ENCODE measurements at places on chromosomes 2 and 18. TPM values are rescaled to one million over a fixed set of nuclear protein-coding genes. Genes with fewer than 3 reads are reported as not detected.

KCNF1 gene
- total RNA-seq: 20.0 TPM

CHRND gene
- total RNA-seq: not detected

ZNF24 gene
- total RNA-seq: 99.5 TPM

WDFY1 gene
- total RNA-seq: 50.5 TPM

ANAPC1 gene
- total RNA-seq: 56.3 TPM

IL36B gene
- not detected for total RNA-seq

BBS5 gene
- 12.6 TPM for total RNA-seq

GALNT14 gene
- total RNA-seq: 10.2 TPM

MAP3K19 gene
- 0.41 TPM for total RNA-seq

STAT4 gene
- total RNA-seq: 5.3 TPM

IL1A gene
- total RNA-seq: 0.41 TPM

TUBA4B gene
- not detected for total RNA-seq

BCL11A gene
- total RNA-seq: 68.1 TPM

FHL2 gene
- total RNA-seq: 2.4 TPM

DUSP2 gene
- total RNA-seq: 4.5 TPM
